ENCODE measurements at places on chromosomes 5 and 9. TPM values are rescaled to one million over a fixed set of nuclear protein-coding genes. Genes with fewer than 3 reads are reported as not detected.
A peak's percentile ranks its signal among the peaks of the same experiment; 100 is the strongest.

GRCh38 chr5:10633271-10634049 lies 69.6 kb downstream of the ANKRD33B start:
- no peak for DNase-seq

- no peak for DNase-seq
Observed at GRCh38 chr5:142863856-142864255, 93.7 kb downstream of the ARHGAP26 start.

DNA sequence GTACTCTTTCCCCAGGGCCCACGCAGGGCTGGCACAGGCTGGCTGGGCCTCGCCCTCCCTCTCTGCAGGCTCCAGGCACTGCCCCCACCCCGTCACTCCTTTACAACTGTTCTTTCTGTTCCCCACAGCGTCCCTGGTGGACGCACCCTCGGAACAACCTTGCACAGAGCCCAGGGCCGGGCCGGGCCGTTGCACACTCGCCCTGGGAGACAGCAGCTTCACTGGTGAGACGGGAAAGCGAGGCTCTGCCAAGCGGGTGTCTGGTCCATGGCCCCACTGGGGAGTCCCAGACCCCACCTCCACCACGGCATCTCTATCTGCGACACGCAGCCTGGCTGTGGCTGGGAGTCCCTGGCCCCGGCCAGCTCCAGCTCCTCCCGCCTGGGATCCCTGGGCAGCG lies 18.4 kb upstream of the QSOX2 start:
- DNase-seq, result peak; percentile 34

- no peak for DNase-seq
Observed at GRCh38 chr5:113118765-113119164, 142.2 kb downstream of the DCP2 start.

- DNase-seq, result no peak
Observed at GRCh38 chr9:19618816-19619215, 170.0 kb downstream of the SLC24A2 start.

DNA sequence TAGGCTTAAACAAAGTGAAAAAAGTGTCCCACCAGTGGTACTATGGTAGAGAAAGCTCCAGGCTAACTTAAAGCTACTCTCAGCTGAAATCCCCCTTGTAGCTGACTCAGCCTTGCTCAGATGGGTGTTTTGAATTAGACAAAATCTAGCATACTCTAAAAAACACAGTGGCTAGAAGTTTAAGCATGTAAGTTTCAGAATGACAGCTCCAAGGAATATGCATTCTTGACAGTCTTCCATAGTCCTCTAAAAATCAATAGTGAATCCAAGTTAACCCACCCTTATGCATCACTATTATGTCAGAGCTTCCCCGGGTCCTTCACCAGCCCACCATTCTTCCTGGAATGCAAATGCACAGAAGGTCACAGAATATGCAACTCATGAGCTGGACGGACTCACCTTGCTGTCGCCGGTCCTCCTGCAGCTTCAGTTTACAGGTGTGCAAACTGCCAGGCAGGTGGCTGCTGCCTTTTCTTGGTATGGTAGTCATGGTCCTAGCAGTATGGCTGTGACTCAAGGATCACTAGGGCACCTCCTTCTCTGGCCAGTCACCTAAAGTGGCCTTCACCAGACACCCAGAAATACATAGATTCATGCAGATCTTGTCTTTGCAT lies 668 bp downstream of the RANBP3L start:
- no peak for DNase-seq

DNA sequence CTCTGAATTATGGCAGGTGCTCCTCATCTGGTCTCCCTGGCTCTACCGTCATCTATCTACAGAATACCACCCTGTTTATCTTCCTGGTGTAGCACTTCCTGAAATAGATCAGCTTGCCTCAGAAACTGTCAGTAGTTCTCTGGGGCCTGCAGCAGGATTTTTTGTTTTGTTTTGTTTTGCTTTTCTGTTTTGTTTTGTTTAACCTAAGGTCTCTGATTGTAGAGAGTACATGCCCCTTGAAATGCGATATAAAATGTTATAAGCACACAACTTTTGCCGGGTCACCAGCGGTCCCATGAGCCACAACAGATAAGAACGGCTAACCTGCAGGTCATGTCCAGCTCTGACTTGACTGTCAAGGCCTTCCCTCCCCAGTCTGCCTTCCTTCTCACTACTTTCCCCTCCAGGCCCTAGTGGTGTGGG lies 26.6 kb upstream of the CREBRF start:
- no peak for DNase-seq

GRCh38 chr5:144048259-144048856 lies 122.1 kb downstream of the YIPF5 start:
- DNase-seq, result no peak

DNA sequence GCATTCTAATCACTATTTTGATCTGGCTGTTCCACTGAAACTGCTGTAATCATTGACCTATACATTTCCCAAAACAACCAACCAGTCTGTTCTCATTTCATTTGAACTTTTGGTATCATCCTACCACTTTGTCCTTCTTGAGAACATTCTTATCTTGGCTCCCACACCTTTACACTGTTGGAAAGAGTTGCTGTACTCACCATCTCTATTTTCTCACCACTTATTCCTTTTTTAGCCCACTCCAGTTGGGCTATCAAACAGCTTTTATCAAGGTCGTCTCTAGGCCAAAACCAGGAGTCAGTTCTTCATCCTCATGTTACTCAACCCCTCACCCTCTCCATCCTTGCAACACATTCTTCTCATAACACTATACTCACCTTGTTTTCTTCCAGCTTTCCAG lies 170.1 kb downstream of the KDM4C start:
- DNase-seq, result no peak

GRCh38 chr5:6786786-6787495 lies 73.7 kb downstream of the TENT4A start:
- no peak for DNase-seq

GRCh38 chr5:95959888-95960666 lies 1.6 kb downstream of the ELL2 start:
- peak; percentile 11 for DNase-seq

GRCh38 chr9:69816735-69817134 lies 3.9 kb upstream of the CFAP95 start:
- no peak for DNase-seq

GRCh38 chr9:69829484-69829883 lies 8.9 kb downstream of the CFAP95 start:
- DNase-seq, result no peak

GRCh38 chr9:114108016-114108833 lies 9.1 kb upstream of the KIF12 start:
- peak; percentile 94 for DNase-seq

GRCh38 chr9:127692071-127692470 lies 14.7 kb upstream of the CFAP157 start:
- no peak for DNase-seq

GRCh38 chr5:121913418-121913817 lies 48.4 kb upstream of the SRFBP1 start:
- DNase-seq, result no peak

GRCh38 chr5:61397937-61398336 lies 65.9 kb downstream of the ZSWIM6 start:
- no peak for DNase-seq

DNA sequence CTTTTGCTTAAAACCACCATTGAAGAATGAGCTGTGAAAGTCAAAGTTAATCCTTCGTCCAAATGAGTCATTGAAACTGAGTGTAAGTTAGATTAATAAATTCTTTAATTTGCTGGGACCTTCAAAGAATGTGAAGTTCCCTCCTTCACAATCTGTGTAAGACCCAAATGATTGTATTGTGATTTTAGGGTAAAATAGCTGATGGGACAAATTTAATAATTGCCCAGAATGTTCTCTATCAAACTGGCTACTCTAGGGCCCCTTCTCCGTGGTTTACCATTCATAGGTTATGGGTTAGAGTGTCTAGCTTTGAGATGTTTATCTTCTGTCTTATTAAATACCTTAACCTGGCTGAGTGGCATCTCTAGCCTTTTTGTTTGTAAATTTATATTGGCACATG lies 11.9 kb downstream of the C1QTNF3 start:
- DNase-seq, result no peak

DNA sequence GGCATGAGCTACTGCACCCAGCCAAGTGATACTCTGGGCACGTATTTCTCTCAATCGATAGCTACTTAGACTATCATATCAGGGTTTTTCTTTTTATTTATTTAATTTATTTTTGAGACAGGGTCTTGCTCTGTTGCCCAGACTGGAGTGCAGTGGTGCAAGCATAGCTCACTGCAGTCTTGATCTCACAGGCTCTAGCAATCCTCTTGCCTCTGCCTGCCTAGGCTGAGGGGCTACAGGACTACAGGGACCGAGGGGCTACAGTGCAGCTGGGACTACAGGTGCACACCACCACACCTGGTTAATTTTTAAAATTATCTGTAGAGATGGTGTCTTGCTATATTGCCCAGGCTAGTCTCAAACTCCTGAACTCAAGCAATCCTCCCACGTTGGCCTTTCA lies 20.3 kb upstream of the ANKHD1 start:
- no peak for DNase-seq

GRCh38 chr9:4228606-4229005 lies 71.3 kb downstream of the GLIS3 start:
- DNase-seq, result no peak

DNA sequence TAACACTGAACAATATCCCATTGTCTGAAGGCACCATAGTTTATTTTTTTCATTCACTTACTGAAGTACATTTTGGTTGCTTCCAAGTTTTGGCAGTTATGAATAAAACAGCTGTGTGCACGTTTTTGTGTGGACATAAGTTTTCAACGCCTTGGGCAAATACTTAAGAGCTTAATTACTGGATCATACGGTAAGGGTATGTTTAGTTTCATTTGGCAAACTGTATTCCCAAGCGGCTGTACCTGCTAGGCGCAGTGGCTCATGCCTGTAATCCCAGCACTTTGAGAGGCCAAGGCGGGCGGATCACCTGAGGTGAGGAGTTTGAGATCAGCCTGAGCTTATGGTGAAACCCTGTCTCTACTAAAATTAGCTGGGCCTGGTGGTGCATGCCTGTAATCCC lies 63.7 kb upstream of the FAM120A start:
- DNase-seq, result no peak

GRCh38 chr5:71883742-71884103 lies 164.6 kb downstream of the CARTPT start:
- no peak for DNase-seq

- no peak for DNase-seq
Observed at GRCh38 chr5:56612759-56613158, 202.6 kb upstream of the MAP3K1 start.

GRCh38 chr9:14911046-14911445 lies 818 bp upstream of the FREM1 start:
- DNase-seq, result no peak

FXN gene
- total RNA-seq, result 23.2 TPM

SLC45A2 gene
- total RNA-seq, result 0.06 TPM

LAMC3 gene
- not detected for total RNA-seq

DNLZ gene
- 15.8 TPM for total RNA-seq

STPG3 gene
- total RNA-seq, result not detected

ADAMTS16 gene
- 3.9 TPM for total RNA-seq

OLFM1 gene
- total RNA-seq, result 4.0 TPM

PTAR1 gene
- 146 TPM for total RNA-seq

RAD17 gene
- 51.6 TPM for total RNA-seq

C5 gene
- 4.5 TPM for total RNA-seq

GPX3 gene
- total RNA-seq, result 17.9 TPM

DOK3 gene
- 0.93 TPM for total RNA-seq

SHOC1 gene
- not detected for total RNA-seq

SMC2 gene
- total RNA-seq, result 46.7 TPM

MYORG gene
- 0.03 TPM for total RNA-seq

SLC28A3 gene
- 0.06 TPM for total RNA-seq

TOMM5 gene
- total RNA-seq, result 201 TPM

CDK9 gene
- 22.5 TPM for total RNA-seq

CCNJL gene
- 8.4 TPM for total RNA-seq

SLC36A3 gene
- not detected for total RNA-seq

HBEGF gene
- 2.4 TPM for total RNA-seq

FOXD4 gene
- total RNA-seq, result not detected
